ENCODE measurements at places on chromosomes 1 and 21.

- DNase-seq: no peak
Observed at GRCh38 chr1:206065547-206066145, 12.7 kb downstream of the RHEX start.

GRCh38 chr1:21616372-21616771, 52.8 kb downstream of the RAP1GAP start:
- DNase-seq: no peak

DNA sequence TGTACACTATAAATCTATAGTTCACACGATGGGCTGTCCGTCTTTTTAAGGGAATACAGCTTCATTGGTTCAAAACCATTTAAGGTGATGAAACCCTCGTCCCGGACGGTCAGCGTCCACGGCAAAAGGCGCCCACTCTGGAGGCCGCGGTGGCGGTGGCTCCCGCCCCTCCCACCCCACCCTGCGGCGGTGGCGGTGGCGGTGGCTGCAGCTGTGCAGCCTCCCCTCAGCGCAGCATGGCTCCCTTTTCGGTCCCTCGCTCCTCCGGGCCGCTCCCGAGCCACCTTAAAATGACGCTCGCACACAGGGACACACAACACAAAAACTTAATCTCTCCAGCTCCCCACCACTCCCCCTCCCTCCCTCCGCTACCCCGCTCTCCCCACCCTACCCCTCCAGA, 69.1 kb downstream of the WLS start:
- DNase-seq: no peak

DNA sequence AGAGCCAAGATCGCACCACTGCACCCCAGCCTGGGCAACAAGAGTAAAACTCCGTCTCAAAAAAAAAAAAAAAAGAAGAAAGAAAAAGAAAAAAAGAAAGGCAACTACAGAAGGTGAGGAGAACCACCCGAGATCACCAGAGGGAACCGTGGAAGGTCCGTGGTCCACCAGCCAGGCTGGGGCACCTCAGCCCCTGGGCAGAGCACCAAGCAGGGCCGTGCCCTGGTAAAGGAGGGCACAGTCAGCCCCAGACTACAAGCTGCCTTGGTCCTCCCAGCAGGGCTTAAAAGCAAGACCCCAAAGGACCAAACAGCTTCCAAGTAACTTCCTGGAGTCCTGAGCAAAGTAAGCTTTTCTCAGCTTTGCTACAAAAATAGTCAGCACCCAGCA, 8.8 kb upstream of the SAMD11 start:
- no peak for DNase-seq

DNA sequence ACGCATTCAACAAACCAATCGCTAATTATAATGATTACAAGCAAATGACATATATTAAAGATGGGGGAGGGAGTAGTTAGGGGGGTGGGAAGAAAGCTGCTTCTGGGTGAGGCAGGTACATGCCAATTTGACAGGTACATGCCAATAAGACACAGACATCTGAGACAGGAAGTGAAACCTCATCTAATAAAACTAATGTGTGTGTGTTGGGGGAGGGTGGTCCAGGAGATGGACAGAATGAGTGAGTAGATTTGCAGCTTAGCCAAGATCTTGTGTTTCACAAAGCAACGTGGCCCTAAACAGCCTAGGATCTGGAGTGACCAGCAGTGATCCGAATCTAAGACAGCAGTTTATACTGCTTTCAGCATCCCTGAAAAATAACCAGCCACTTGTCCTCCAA, 10.8 kb downstream of the CFAP45 start:
- no peak for DNase-seq

DNA sequence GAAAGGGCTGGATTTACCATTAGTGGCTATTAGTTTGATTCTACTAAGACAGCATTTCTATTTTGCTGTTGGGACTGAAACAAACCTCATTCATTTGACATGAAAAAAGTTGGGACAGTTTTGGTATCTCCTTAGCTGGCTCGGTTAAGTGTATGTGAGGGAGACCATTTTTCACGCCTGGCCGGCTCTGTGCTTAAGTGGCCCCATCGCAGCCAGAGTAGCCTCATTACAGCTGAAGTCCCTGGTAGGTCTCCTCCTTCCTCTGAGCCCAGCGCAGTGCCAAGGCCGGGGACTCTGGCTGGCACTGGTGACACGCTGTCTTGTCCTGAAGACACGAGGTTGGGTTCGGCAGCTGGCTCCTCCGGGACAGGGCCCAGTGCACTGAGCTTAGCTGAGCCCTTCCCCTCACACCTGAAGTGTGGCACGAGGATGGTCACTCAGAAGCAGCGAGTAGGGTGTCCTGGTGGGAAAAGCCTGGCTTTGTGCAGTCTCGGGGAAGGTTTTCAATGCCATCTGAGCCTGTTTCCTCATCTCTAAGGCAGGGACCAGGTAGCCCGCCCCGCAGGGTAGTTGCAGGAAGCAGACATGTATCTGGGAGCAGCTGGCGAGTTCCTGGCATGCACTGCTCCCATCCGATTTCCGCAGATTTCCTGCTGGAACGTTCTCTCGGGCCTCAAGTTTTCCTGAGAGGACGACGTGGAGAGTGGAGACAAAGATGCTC, 196.5 kb downstream of the DYRK1A start:
- DNase-seq: peak; percentile 46

- no peak for DNase-seq
Observed at GRCh38 chr1:18929686-18930085, 26.8 kb downstream of the IFFO2 start.

GRCh38 chr1:232473324-232473723, 156.6 kb downstream of the SIPA1L2 start:
- no peak for DNase-seq

All from activated naive CD4-positive, alpha-beta T cell (primary cell).